IMR-90 (cell line): ENCODE measurements at places on chromosomes 4 and X. TPM values are rescaled to one million over a fixed set of nuclear protein-coding genes. Genes with fewer than 3 reads are reported as not detected.

- DNase-seq = no peak
Measured at GRCh38 chrX:63959975-63960374, 175.0 kb upstream of the ARHGEF9 start.

SUPT20HL1 gene
- polyA plus RNA-seq = not detected in 2 replicates

MAGEA2B gene
- not detected in 2 replicates for polyA plus RNA-seq

DNA sequence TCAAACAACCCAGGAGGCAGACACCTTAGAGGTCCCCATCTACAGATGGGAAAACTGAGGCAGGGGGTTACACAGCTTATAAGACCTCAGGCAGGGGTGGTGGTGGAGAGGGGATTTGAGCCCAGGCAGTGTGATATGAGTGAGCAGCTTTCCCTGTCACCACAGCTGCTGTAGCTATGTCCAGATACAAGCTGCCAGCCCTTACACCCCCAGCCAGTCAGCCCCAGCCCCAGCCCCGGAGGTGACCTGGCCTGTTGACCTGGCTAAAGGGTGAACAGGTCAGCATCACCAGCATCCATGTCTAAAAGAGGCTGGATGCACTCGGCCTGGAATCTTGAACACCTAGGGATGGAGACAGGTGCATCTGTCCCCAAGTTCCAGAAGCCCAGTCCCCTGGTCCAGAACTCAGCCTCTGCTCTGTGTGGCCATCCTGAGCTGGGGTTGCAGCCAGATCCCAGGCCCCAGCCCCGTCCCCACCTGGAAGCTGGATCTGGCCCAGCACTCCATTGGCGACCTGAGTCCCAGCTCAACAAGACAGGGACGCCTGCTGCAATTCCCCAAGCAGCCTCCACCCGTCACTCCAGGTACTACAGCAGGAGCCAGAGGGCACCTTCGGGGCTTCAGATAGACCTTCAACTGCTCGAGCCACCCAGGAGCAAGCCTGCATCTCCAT lies 89.5 kb downstream of the JAKMIP1 start:
- no peak for DNase-seq

GAGE12F gene
- polyA plus RNA-seq = not detected in 2 replicates

DNA sequence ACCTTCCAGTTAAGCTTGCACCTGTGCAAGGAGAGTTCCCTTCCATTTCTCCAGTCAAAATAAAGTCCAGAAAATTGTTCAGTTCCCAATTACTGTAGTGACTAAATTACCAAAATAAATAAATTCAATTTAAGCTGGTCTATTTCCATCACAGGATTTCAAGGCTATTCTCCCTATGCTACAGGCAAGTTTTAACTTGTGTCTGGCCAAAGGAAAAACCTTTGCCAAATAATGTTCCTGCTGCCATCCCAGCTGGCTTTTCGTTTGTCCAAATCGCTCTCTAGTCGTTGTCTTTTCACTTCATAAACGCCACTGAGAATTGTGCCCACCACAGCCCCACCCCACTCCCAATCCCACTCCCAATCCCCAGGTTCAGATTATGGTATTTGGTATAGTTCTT lies 2.4 kb downstream of the KCTD8 start:
- DNase-seq = no peak

S100P gene
- polyA plus RNA-seq = not detected in 2 replicates

DNA sequence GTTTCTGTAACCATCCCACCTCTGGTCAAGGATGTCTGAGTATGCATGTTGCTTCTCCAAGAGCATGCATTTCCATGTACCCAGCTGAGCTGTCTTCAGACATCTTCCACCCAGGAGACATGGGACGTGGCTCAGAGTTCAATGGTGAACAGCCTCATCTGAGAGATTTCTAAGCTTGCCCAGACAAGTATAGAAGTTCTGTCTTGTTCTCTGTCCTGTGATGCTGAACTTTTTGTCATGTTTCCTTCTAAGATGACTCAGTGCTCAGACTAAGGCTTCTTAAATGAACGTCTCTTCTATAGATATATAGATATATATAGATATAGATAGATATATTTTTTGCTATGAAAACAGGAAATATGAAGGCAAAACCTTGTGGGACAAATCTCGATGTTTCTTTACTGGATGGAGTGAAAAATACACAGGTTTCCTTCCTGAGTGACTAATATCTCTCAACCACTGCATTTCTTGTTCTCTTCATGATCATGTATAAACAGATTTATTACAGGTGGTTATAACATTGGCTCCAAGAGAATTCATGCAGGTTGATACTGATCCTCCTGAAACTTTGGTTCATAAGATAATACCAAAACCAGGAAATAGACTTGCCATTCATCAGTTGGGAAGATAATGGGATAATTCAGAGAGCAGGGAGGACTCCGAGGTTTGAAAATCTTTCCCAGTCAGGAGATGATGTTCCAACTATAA lies 168.2 kb downstream of the ZNF518B start:
- DNase-seq = no peak

PAGE1 gene
- polyA plus RNA-seq = not detected in 2 replicates

NHSL2 gene
- polyA plus RNA-seq = 0.75 and 0.89 TPM in 2 replicates

- DNase-seq = no peak
Measured at GRCh38 chr4:183260491-183261151, 59.5 kb downstream of the CLDN22 start.

COL4A6 gene
- 0.69 and 0.74 TPM in 2 replicates for polyA plus RNA-seq

PNMA6F gene
- not detected in 2 replicates for polyA plus RNA-seq

CHRNA9 gene
- polyA plus RNA-seq = not detected in 2 replicates

DNA sequence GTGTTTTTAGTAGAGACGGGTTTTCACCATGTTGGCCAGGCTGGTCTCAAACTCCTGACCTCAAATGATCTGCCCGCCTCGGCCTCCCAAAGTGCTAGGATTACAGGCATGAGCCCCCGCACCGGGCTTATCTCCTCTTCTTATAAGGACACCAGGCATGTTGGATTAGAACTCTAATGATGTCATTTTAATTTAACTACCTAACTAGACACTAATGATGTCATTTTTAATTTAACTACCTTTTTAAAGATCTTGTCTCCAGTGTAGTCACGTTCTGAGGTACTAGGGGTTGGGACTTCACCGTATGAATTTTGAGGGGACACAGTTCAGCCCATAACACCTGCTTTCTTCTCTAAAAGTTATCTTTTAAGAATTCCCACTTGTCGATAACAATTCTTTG lies 37.7 kb upstream of the MAGED1 start:
- DNase-seq = no peak

SPANXA2 gene
- not detected in 2 replicates for polyA plus RNA-seq

TRIM61 gene
- polyA plus RNA-seq = 1.5 and 1.6 TPM in 2 replicates

GRCh38 chr4:145762719-145763118 lies 82.8 kb downstream of the C4orf51 start:
- DNase-seq = no peak

DNA sequence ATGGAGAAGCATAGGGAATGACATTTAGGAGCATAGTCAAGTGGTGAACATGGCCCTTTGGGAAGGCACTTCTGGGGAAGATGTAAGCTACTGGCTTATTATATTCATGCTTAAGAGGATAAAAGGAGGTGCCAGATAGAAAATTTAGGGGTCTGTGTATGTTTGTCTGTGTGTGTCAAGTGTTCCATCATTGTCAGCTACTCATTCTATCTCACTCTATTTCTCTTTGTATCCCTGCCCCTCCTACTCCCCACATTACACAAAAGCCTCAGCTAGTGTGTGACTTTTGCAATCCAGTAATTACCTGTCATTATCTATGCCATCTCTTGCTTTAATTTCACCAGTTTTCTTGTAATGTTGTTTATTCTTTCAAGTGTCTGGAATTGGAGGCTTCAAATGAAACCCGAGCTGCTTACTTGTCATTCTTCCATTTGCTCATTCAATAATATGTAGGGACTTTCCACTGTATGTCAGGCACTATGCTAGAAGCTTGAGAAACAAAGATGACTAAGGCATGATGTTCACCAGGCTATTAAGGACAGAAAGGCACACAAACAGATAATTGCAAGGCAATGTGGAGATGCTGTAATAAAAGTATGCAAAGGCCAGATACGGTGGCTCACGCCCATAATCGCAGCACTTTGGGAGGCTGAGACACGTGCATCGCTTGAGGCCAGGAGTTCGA lies 229.8 kb upstream of the TEX13C start:
- no peak for DNase-seq

GRCh38 chr4:123406872-123407271 lies 10.3 kb downstream of the SPRY1 start:
- DNase-seq = no peak

MEPE gene
- not detected in 2 replicates for polyA plus RNA-seq

DNA sequence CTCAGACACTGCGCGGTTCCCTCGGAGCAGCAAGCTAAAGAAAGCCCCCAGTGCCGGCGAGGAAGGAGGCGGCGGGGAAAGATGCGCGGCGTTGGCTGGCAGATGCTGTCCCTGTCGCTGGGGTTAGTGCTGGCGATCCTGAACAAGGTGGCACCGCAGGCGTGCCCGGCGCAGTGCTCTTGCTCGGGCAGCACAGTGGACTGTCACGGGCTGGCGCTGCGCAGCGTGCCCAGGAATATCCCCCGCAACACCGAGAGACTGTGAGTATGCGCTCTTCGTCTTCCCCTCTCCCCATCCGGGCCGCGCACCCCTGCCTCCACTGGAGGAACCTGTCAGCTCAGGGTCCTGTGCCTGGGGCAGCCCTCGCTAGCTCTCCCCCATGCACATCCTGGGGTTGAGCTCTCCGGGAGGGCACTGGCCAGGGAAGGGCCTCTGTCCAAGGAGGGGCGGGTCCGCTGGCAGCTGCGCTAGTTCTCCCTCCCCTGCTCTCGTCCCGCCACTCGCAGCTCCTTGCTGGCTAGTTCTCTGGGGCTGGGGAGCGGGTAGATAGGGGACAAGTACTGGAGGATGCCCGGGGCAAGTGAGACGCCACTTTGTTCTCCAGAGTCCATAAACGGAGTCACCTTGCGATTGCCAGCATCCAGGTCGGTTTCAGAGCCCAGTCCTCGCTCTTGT lies 2.2 kb downstream of the SLIT2 start:
- peak; percentile 30 for DNase-seq

GRCh38 chr4:153465615-153466080 lies 512 bp upstream of the TMEM131L start:
- peak; percentile 61 for DNase-seq

DNA sequence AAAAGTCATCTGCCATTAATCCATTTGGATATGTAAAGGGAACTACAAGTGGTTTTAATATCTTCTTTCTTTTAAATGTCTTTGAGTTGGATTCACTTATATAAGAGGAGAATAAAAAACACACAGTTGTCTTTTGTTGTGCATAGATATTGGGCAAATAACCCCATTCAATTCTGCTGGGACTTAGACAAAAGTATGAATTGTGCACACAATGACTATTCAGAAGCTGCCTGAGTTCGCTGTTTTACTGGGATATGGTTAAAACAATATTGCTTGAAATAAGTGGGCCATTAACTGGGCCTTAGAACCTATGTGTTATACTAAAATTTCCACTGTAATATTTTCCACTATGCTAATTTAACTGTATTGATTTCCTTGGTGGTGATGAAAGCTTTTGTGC lies 71.7 kb downstream of the PCYT1B start:
- DNase-seq = no peak

GPC3 gene
- polyA plus RNA-seq = not detected in 2 replicates

RTL3 gene
- polyA plus RNA-seq = 1.1 and 1.2 TPM in 2 replicates

PAK3 gene
- 0.19 and 0.22 TPM in 2 replicates for polyA plus RNA-seq

- DNase-seq = no peak
Measured at GRCh38 chrX:107207089-107207488, 678 bp downstream of the DNAAF6 start.

GRCh38 chrX:147899379-147900114 lies 12.2 kb upstream of the FMR1 start:
- no peak for DNase-seq

DNA sequence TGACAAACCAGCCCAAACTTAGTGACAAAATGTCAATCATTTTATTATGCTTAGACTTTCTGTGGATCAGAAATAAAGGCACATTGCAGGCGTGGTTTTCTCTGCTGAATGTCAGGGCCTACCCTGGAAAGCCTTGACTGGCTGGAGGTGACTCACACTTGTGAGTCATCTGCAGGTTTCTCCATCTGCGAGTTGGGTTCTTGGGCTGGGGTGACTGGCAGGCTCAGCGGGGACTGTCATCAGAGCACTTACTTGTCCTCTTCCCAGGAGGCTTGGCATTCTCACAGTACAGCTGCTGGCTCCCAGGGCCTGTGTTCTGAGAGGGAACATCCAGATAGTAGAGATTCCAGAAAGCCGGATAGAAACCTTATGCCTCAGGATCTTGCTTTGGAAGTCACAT lies 153.8 kb upstream of the AGA start:
- peak; percentile 85 for DNase-seq

GRCh38 chr4:15144249-15144966 lies 142.1 kb downstream of the CPEB2 start:
- DNase-seq = no peak

VCX3B gene
- polyA plus RNA-seq = not detected in 2 replicates

UGT2A3 gene
- not detected in 2 replicates for polyA plus RNA-seq

DNA sequence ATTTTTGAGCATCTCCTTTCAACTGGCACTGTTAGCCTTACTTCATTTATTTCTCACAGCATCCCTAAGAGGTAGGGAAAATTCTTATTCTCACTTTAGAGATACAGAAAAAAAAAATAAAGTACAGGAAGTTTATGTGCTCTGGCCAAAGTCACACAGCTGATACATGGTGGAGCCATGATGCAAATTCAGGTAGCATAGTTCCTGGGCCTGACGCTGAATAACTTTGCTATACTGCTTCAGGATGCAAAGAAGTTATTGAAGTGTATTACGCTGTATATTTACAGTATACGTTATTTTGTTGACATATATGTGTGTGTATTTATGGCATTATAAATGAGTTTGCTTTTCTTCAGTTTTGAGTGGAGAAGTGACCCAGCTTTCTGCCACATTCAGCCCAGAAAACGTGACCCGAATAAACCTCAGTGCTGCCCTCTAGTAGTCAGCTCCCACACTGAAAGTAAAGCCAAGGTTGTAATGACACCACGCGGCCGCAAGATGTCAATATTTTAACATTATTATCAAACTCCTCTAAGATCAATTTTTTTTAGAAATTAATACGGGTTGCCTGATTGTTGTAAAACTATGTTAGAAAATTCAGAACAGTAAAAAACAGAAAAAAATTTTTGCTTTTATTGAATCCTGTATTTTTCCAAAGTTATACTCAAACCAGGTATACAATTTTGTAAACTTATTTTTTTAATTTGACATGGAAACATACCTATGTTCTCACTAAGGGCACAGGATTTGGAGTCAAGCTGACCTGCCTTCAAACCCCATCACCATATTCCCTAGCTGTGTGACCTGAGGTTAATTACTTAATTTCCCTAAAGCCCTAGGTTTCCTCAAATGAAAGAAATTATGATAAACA lies 3.8 kb upstream of the GUCY2F start:
- DNase-seq = peak; percentile 66

DNA sequence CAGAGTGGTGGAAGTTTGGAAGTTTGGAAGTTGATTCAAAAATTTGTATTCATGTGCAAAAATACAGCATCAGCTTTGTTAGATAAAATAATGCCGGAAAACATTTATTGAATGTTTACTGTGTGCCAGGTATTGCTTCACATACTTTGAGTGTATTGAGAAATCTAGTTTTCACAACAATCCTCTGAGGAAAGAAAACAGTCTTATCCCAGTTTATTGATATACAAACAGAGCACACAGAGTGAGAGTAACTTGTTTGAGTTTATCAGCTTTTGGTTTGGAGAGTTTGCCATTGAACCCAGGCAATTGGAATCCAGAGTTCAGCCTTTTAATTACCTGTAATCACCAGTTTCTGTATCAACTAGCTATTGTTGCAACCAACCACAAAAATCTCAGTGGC lies 127.2 kb upstream of the RPS6KA3 start:
- DNase-seq = no peak
